Muscle of arm (tissue), 14 donors: ENCODE measurements at places on chromosomes 11 and 22. TPM values are rescaled to one million over a fixed set of nuclear protein-coding genes. Genes with fewer than 3 reads are reported as not detected.

DNA sequence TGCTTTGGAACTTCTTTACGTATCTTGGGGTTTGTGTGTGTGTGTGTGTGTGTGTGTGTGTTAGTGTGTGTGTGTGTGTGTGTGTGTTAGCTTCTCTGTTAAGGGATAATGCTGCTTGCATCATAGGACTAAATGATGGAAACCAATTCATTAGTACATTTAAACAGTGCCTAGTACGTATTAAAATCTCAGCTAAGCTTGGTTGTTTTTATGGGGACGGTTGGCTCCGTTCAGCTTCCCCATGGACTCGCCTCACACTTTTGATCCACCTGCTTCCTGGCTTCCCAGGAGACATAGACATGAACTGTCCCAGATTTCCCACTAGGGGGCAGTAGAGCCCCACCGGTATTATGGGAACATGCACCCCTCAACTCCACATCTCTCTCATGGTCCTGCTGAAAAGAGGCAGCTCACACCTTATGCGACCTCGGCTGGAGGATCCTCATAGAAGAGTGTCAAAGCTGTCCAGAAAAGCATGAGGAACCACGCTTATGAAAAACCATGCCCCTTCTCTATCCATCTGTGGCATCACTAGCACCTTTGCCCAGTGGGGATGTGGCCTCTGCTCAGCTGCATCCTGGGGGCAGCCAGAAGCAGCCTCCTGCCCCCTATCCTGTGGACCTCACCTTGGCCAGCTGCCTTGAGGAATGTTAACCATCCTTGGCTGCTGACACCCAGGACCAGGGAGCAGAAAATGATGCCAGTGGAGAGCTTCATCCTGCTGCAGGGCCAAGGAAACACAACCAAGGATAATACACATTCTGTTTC lies 9.7 kb upstream of the SAAL1 start:
- peak; percentile 28 for DNase-seq

DNA sequence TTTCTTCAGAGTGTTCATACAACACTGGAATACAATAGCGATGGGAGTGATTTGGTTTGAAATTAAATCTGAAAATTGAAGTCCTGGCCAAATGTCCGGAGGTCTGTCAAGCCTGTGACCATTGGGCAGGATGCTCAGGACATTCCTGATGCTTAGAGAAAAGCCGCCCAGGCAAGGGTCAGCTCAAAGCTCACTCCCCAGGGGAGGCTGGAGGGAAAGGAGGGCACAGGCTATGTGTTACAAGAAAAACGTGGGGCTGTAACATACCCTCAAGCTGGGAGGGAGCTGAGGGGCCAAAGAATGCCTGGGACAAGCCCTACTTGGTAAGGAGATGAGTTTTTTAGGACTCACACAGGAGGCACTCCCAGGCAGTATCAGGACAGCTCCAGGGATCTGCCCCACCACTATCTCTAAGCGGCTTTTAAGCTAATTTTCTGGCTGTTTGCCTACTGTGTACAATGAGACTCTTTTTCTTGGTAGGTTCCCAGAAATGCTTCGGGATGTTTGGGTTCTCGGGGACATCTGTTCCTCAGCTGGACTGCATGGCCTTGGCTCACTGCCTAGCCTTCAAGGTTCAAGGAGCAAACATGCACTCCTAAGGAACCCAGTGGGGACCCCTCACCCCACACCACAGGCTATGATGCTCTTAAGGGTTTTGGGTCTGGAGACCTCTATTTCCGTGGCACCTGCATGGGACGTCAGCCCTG lies 500.1 kb downstream of the BRD1 start:
- DNase-seq: no peak

TECTA gene
- polyA plus RNA-seq: 1.1 TPM

DNA sequence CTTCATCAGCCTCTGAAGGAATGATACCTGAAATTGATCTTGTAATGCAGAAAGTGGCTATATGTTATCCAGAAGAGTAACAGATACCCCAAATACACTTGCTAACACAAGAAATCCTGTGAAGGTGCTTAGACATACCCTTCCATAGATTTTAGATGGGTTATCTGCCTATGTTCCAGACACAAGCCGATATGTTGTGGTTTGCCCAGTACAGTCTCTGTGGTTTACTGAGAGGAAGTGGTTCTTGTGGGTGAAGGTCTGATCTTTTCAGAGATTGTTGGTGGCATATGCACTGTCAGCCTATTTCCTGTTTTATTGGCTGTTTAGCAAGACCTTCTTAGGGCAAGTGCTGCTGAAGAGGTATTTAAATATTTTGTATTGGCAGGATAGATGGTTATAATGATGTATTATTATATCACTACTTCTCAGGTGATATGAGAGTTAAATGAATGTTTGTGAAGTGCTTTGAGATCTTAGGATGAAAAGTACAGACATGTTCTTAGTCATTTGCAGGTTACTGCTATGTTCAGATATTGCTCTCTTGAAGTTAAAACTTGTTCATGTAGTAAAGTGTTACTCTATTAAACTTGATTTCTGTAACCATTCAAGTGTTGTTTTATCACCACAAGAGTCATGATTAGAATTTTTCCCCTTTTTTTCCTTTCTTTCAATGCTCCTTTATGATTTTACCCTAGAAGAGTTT lies 8.2 kb downstream of the ARHGEF12 start:
- no peak for DNase-seq

DNAJC4 gene
- polyA plus RNA-seq: 52.3 TPM

SHANK3 gene
- polyA plus RNA-seq: 10.9 TPM

- no peak for DNase-seq
These were observed 859.5 kb upstream of the CCDC90B start for GRCh38 chr11:84145616-84146185.

WNT11 gene
- 6.4 TPM for polyA plus RNA-seq

CCDC116 gene
- polyA plus RNA-seq: 0.53 TPM

DNA sequence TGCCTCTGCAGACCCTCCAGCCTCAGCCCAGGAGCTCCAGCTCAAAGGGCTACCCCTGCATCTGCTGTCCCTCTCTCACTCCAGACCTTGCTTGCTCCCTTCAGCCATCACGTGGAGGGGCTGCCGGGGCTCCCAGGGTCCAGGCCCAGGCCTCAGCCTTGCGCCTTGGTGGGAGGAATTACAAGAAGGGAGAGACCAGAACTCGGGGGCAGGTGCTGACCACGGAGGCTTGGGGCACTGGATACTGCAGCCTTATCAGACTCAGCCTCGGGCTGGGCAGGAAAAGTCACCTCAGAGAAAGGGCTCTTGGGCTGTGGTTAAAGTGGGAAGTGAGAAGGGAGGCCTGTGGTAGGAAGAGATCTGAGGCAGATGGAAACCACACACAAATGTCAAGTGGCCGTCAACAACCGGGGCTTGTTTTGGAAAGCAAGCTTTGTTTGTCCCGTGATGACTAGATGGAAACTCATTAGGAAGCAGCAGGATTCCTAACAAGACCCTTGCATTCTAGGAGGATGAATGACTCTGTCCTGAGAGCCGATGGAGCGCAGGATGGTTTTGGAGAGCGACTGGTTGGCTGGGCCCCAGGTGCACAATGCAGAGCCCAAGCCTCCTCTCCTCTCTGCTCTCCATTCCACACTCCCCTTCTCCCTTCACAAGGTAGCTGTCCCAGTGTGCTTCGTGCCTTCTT lies 1321.7 kb downstream of the TBC1D22A start:
- DNase-seq: no peak

DNA sequence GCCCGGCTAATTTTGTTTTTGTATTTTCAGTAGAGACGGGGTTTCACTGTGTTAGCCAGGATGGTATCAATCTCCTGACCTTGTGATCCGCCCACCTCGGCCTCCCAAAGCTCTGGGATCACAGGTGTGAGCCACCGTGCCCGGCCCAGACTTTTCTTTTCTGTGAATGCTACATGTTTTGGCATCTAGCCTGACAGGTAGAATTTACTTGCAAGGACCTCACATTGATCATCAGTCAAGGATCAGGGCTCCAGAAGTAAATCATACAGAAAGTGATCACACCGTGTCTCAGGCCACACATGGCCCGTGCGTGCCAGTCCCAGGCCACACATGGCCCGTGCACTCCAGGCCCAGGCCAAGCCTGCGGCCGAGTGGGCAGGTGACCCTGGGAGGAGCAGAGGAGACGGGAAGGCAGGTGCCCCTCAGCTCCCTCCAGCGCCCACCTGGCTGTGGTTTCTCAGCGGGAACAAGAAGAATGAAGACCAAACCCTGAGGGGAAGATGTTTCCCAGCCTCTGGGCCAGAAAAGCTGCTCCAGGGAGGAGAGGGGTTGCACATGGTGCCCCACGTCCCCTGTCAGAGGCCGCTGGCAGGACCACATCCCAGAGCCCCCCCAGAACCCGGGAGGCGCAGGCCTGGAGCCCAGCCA lies 76.2 kb downstream of the BRD1 start:
- no peak for DNase-seq

- peak; percentile 79 for DNase-seq
These were observed 57.4 kb downstream of the CLMP start for GRCh38 chr11:123137431-123138224.

- DNase-seq: no peak
These were observed 19.0 kb downstream of the LINC01488 start for GRCh38 chr11:69500285-69501120.

DNA sequence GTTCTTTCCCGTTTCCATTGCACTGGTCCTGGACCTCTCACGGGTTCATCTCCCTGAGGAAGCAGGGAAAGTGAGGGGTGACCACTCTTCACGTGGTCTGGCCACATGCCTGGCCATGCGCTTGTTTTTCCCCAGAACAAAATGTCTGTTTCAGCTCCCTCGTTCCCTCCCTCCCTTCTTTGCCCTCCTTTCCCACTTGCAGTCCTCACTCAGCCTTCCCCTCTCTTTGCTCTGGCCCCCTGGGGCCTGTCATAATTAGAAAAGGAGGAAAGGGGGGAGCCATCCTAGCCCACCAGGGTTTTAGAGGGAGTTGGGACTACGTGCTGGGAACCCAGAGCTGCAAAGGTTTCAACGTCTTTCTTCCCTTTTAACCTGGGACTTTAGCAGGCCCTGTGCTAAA lies 52.8 kb upstream of the CADM1 start:
- DNase-seq: no peak

DNA sequence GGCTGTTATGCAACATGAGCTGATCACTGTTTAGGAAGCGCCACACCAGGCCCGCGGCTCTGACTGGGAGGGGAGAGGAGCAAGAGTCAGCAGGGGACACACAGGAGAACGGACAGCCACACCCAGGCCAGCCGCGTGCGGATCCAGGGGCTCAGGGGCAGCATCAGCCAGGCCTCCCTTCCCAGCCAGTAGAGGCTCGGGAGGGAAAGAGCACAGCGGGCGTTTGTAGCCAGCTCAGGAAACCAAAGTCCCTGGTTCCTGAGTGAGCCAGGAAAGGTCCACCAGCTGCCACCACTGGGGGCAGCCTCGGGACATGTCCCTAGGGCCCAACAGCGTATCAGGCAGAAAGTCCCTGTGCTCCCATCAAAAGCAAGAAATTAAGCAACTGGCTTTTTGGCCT lies 71.8 kb upstream of the PITPNB start:
- DNase-seq: no peak

CEND1 gene
- 0.26 TPM for polyA plus RNA-seq

DNA sequence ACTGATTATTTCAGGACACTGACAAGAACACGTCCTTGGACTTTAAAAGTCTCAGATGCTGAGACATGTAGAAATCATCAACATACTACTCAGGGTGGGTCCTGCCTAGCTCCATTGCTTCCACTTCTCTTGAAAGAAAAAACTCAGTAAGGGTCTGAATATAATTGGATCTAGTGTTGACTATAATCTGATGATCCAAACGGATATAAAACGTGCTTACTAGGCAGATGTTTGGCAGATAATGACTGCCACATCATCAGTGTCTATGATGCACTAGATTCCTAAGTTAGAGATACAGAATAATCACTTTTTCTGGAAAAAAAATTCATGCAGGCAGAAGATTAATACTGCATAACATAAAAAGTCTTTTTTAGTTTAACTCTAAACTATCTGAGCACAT lies 21.6 kb downstream of the GUCY1A2 start:
- no peak for DNase-seq

GRCh38 chr11:57359896-57360690 lies 20.9 kb downstream of the PRG3 start:
- DNase-seq: no peak

DNA sequence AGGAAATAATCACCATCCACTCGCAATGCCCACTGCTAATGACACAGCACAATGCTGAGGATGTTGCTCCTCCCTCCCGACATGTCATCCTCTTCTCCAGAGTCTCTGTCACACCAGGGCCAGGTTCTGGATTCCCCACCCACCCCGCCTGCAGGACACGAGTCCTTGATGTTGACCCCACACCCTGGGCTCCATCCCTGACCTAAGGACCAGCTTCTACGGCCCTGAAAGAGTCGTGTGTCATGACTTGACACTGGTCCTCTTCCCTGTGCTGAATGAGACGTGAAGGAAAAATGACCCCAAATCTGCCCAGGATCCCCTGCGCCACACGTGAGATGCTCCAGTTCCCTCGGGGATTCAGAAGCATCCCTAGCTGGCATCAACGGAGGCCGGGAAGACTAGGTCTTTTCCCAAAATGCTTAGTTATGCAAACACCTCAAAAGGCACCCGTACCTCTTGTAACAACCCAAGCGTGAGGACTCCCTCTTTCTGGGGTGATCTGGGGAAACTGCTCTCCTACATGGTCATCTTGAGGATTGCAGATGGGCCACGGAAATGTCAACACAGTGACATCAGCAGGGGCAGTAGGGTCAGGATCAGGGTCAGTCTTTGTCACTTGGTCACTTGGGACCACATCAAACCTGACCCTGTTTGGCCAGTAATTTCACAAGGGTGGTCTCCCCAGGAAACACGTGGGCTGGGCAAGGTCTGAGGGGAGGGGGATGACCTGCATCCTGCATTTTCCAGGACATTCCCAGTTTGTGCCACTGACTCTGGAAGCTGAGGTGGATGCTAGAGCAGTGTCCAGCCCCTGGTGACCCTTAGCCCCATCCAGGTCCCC lies 42.0 kb downstream of the IGLL5 start:
- no peak for DNase-seq

PLEKHB1 gene
- not detected for polyA plus RNA-seq

GRCh38 chr11:1741741-1742140 lies 8.7 kb downstream of the IFITM10 start:
- DNase-seq: no peak

DNA sequence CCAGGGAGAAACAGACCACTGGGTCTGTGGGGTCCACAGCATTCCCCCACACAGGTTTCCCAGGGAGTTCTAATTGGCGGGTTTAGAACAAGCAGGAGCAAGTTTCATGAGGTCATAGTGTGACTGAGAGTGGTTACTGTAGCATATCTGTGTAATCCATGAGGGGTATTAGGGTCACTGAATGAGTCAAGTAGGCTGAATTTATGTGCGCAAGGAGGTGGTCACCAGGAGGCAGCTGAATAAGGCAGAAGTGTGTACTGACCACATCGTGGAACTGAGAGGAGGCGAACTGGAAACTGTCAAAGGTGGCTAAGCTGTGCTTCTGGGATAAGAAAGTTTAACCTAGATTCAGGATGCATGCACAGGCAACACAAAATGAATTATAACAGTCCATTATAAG lies 876.0 kb downstream of the METTL15 start:
- no peak for DNase-seq

HBG1 gene
- polyA plus RNA-seq: 4.2 TPM

GRCh38 chr11:788953-789940 lies 643 bp downstream of the CEND1 start:
- no peak for DNase-seq

GAS2L1 gene
- 10.4 TPM for polyA plus RNA-seq

DNA sequence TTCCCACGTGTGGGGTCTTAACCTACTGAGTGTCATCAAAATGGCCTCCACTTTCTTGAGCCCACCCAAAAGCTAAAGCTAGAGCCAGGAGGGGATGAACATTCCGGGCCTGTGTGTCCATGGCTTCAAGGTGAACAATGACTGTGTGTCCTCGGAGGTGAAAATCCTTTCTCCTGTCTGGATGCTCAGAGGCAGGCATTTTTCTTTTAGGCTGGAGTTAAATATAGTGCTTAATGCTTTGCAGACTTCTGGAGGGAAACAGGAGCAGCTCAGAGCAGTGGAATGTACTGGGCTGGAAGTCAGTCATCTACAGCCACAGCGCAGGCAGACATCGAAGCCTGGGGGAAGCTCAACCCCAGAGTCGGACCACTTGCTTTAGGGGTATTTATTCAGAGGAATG lies 68.6 kb upstream of the TMEM45B start:
- peak; percentile 52 for DNase-seq
